ENCODE measurements at places on chromosomes 7 and 10.

- DNase-seq: no peak
Measured at GRCh38 chr7:135167365-135167917, 3.1 kb downstream of the CYREN start.

GRCh38 chr10:14665304-14665703 lies 109.4 kb downstream of the FAM107B start:
- no peak for DNase-seq

DNA sequence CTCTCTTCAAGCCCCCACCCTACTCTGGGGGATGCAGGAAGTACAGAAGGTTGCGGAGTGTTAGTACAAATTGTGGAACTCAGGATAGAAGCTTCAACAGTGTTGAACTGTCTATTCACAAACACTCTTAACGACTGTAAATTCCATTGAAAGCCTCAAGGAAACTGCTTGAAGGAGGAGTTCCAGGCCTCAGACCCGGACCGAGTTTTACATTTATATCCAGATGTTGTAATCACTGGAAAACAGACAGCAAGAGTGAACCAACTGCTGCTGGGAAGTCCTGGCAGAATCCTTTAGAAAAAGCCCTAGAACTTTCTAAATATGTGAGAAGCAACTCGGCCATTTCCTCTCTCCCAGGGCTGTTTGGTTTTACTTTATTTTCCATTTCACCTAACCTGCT lies 84.1 kb upstream of the LRRC18 start:
- no peak for DNase-seq

DNA sequence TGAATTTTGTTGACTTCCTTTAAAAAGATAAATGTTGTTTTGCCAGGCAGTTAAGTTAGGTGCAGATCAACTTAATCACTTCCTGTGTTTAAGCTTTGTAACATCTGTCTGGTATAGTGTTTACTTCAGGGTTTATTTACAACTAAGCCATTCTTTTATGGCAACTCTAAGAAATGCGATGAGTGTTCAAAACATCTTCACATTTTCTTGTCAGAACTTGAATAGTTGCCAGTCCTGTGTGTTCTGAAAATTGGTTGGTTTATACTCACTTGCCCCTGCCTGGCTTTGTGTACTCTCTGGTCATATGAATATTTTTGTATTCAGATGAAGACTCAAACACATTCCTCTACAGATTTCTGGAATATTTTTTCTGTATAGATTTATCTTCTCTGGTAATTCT lies 327.2 kb downstream of the MDFIC start:
- no peak for DNase-seq

DNA sequence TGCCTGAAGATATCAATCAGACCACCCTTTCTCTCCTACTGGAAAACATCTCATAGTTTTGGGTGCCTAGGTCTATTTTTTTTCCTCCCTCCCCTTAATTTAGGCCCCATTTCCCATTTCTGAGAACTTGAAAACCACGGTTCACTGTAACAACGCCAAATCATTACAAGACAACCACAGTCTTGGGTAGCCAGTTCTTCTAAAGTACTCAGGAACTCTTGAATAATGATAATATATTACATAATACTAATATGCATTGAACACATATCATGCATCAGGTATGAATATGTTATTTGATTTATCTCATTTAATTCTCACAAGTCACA lies 185.1 kb upstream of the ADO start:
- no peak for DNase-seq

DNA sequence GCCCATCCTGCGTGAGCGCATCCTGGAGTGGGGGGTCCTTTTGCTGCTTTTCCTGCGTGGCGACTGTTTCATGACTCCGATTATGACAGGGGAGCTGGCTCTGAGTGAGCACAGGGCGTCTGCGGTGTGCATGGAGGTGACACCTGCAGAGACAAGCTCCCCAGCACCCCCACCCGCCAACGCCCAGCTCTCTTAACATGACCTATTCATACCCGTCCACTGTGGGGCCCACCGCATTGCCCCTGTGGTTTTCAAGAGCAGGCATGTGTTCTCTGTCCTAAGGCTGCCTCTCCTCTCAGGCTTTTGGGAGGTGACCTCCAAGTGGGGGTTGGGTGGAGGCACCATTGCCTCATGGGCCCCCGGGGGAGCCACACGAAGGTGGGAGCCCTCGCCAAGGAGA lies 500.7 kb downstream of the TCERG1L start:
- DNase-seq: no peak

Measured in activated CD4-positive, alpha-beta T cell treated with anti-CD3 and anti-CD28 coated beads, Interleukin-2, amount 50 U/mL, for 4 hours (primary cell).